ENCODE measurements at places on chromosomes 6 and 20.

DNA sequence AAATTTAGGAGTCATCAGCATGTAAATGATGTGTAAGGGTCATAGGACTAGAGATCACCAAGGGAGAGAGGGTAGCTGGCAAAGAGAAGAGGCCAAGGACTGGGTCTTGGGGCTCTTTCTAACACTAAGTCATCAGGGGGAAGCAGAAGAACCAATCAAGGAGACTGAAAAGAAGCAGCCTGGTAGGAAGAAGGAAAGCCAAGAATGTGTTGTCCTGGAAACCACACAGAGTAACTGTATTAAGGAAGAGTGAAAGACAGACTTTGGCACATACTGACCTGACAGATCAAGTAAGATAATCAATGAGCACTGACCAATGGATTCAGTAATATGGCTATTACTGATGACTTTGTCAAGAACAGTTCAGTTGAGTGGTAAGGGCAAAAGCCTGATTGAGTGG lies 42.3 kb upstream of the LAMA4 start:
- DNase-seq, result no peak

- no peak for DNase-seq
Measured at GRCh38 chr6:158152659-158153058, 15.4 kb downstream of the SERAC1 start.

GRCh38 chr20:16270989-16271388 lies 302.3 kb downstream of the KIF16B start:
- DNase-seq, result no peak

- DNase-seq, result no peak
Measured at GRCh38 chr6:140345935-140346334, 971.5 kb upstream of the CITED2 start.

DNA sequence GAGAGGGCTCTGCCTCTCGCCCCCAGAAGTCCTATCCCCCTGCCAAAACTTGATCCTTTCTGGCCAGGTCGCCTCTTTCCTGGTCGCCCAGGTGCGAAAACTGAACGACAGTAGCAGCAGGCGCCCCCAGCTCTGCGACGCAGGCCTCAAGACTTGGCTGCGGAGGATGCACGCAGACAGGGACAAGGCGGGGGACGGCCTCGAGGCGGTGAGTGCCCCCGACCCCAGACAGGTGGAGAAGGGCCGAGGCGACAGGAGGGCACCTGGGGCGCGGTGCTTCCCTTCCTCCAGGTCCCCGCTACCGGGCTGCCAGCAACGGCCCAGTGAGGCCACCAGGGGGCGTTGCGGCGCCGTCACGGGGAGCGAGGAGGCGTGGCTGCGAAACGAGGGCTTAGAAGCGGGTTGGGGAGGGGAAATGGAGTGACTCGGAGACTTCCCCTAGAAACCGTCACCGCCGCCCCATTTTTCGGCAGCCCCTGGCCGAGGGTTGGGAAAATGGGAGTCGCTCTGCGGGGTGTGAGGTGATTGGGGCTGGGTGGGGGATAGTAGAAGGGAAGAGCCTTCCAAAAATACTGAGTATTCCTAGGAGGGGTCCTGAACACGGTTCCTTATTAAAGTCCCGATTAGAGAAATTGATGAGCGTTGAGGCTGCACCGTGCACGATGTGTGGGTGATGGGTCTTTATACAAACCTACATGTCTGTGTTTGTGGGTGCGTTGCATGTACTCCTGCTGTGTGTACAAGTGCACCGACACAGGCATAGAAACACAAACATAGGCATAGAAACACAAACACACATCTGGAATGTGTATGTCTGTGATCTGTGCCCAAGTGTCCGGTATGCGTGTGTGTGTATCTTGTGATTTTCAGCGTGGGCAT lies 44.6 kb downstream of the ARHGAP40 start:
- DNase-seq, result peak; percentile 36

GRCh38 chr6:158503846-158504245 lies 56.0 kb upstream of the TMEM181 start:
- DNase-seq, result no peak

- DNase-seq, result no peak
Measured at GRCh38 chr6:168217216-168217879, 102.2 kb downstream of the DACT2 start.

- no peak for DNase-seq
Measured at GRCh38 chr6:84258866-84259265, 31.4 kb upstream of the CEP162 start.

- peak; percentile 20 for DNase-seq
Measured at GRCh38 chr6:28496099-28496779, 19.4 kb downstream of the GPX6 start.

DNA sequence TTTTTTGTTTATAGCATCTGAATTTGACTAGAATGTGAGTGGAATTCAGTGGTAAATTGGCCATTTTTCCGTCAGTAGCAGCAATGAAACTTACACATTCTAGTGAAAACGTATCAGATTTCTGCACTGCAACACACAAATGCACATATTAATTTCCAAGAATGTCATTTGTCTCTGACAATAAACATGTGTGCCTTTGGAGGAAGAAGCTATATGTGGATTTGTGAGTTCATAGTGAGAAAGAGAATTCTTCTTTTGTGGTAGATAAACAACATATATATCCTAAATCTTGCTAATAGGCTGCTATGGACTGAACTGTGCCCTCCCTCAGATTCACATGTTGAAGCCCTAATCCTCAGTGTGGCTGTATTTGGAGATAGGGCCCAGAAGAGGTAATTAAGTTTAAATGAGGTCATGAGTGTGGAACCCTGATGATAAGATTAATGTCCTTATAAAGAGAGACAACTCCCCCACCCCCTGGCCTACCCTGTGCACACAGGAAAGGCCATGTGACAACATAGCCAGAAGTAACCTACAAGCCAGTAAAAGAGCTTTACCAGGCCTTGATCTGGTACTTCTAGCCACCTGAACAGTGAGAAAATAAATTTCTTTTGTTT lies 200.2 kb upstream of the EYA4 start:
- DNase-seq, result no peak

DNA sequence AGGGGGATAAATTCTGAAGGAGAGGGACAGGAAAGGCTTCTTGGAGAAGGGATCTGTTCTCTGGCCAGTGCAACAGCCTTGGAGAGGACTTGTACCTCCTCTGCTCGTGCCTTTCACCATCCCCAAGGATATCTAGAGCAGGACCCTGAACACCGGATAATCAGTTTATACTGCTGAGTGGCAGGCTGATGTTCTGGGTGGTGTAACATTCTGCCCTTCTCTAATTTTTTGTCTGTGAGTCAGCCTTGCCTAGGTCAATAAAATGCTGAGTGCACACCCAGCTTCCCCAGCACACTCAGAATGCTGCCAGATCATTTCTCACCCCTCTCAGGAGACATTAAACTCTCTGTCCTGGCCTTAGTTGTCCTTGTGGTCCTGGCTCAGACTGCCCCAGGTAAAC lies at the start of gene DEFB115:
Gene DEFB115, plus strand, starts transcription at position 301 of the 400 bp plus-strand sequence. Its CDS starts 0 bp downstream, at position 301.
- DNase-seq, result no peak

- DNase-seq, result no peak
Measured at GRCh38 chr20:56995149-56995548, 271.3 kb downstream of the BMP7 start.

GRCh38 chr20:63325554-63326313 lies 32.7 kb downstream of the COL20A1 start:
- no peak for DNase-seq

Data from NCI-H1694 (cell line).